ENCODE measurements at places on chromosomes 6 and 20.

GRCh38 chr6:43476746-43477145 lies 624 bp upstream of the TJAP1 start:
- DNase-seq = no peak

- DNase-seq = no peak
These were observed 28.6 kb upstream of the CDKN1A start for GRCh38 chr6:36649701-36650484.

DNA sequence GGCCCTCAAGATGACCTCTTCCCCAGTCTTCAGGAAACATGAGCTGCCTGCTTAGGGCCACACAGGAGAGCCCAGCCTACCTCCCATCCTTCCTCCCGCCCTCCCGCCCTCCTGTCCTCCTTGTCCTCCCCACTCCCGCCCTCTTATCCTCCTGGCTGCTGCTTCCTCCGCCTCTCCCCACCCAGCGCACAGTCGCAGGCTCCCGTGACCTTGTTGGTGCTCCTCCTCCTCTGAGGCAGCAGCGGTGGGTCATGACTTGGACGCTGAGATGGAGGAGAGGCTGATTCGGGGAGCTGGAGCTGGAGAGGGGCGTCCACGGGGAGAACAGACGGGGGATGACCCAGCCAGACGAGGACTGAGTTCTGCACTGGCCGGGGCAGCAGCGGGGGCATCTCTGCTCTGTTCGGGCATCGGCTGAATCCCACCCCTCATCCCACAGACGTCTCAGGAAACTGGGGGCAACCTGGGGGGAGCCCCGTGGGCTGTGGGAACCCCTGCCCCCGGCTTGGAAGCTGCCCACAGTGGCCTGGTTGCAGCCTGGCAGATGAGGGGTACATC lies 32.4 kb downstream of the CHRNA4 start:
- no peak for DNase-seq

DNA sequence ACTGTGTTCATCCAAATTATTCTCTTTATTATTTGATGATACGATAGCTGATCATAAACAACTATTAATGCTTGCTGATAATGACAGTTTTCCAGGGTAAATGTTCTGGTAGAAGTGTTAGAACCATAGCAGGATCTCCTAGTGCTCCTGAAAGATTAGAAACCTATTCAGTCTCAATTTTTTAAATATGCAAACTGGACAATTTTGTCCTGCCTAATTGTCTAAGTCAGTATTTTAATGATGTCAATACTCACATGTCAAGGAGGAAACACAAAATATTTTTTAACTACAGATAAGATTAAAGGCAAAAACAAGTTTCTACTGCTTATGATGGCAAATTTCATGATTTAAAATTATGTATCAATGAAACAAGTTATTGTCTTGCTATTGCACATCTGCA lies 233.9 kb downstream of the RFPL4B start:
- no peak for DNase-seq

- no peak for DNase-seq
These were observed 6.9 kb upstream of the DLL1 start for GRCh38 chr6:170297576-170298330.

GRCh38 chr20:11905460-11906179 lies 12.1 kb upstream of the BTBD3 start:
- DNase-seq = no peak

- no peak for DNase-seq
These were observed 74.9 kb downstream of the FOXO3 start for GRCh38 chr6:108635505-108636226.

DNA sequence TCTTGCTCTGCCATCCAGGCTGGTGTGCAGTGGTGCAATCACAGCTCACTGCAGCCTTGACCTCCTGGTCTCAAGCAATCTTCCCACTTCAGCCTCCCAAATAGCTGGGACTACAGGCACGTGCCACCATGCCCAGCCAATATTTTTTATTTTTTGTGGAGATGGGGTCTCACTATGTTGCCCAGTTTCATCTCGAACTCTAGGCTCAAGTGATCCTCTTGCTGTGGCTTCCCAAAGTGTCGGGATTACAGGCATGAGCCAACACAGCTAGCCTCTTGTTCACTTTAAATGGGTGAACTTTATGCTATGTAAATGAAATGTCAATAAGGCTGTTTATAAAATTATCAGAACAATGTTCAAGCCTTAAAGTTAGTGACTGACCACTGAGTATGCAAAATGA lies 37.1 kb downstream of the SAMD3 start:
- DNase-seq = no peak

DNA sequence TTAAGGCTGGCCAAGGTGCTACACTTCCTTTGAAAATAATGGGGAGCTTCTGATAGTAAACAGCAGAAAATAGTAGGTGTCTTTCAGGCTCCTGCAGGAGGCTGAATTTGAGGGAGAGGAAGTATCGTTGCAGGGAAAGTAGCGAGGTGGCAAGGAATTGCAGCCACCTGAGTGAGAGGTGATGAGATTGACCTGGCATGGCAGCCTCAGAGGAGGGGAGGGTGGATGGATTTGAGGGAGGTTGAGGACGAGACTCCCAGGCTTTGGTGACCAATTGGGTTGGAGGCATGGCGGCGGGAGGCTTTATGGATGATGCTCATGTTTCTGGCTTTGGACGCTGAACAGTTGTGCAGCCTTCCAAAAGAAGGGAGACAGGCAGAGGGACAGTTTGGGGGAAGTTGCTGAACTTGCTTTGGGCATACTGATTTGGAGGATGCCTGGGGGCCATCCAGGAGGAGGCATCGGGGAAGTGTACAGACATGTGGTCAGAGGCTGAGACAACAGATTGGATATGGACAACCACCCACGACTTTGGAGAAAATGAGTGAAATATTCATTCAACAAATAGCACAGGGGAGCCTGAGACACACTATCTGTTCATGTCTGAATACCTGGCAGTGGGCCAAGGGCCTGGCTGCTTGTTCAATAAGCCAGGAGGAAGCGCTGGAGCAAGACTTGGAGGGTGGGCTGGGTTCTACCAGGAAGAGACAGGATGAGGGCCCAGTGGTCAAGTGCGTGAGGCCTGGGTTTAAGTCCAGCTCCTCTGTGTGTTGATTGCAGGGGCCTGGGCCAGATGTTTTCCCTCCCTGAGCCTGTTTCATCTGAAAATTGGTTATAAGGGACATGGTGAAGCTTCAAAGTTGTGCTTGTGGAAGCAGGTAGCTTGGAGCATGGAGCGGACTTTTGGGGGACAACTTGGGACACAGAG lies 113.2 kb downstream of the CEBPB start:
- no peak for DNase-seq

All from germinal center (tissue), 1 donor.